Articular chondrocyte of knee joint (primary cell): ENCODE measurements at places on chromosomes 5 and 9. TPM values are rescaled to one million over a fixed set of nuclear protein-coding genes. Genes with fewer than 3 reads are reported as not detected.

CDH12 gene
- not detected in 2 replicates for total RNA-seq

FGF1 gene
- 124 and 141 TPM in 2 replicates for total RNA-seq

PTTG1 gene
- 92.4 and 111 TPM in 2 replicates for total RNA-seq

TUSC1 gene
- 7.7 and 9.3 TPM in 2 replicates for total RNA-seq
